ENCODE measurements at places on chromosomes 16 and 17.
A peak's percentile ranks its signal among the peaks of the same experiment; 100 is the strongest.

GRCh38 chr16:82456683-82457082 is 170.1 kb upstream of the CDH13 start:
- peak; percentile 27 for DNase-seq

DNA sequence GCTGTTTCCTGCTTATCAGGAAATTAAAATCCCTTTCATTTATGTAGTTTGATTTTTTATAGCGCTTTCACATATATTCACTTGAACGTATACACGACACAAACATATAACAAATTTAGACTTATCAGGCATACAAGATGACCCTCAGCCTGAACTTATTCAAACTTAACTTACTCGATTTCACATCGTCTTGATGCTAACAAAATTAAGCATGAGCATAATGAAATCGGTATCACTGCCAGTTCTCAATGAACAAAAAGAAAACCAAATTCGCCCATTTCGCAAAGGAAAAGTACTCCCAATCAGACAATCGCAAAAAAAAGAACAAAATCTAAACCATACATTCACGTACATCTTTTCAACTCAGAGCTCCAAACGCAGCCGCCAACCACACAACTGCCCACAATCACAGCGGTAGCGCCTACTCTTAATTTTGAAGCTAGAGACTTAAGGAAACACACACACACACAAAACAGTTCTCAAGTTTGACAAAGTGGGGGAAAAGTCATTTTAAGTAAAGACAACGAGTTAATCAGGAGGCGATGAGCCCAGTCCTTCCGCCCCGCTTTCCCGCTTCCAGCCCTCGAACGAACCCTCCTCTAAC is 1.1 kb downstream of the GJC1 start:
- DNase-seq = no peak

GRCh38 chr16:11340710-11341109 is 4.5 kb upstream of the RMI2 start:
- DNase-seq = no peak

GRCh38 chr17:696369-696768 is 18.3 kb downstream of the VPS53 start:
- DNase-seq = no peak

- DNase-seq = no peak
Observed at GRCh38 chr16:24308200-24308599, 52.1 kb downstream of the CACNG3 start.

DNA sequence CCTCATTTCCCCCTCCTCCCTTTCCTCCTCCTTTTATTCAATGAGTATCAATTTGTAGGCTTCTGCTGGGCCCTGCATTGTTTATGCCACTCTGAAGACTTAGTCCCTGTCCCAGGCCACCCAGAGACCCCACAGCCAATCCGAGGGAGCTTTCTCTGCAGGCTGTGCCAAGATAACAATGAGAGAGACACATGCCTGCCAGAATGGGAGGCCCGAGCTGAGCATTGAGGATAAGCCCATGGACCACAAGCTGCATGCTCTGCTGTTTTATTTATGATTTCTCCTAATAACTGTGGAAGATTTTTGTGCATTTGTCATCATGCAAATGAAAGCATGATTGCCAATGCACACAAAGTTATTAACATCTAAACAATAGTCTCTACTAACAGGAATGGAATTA is 3.0 kb downstream of the RCVRN start:
- DNase-seq = no peak

- no peak for DNase-seq
Observed at GRCh38 chr16:20931066-20931600, 30.6 kb downstream of the LYRM1 start.

- DNase-seq = no peak
Observed at GRCh38 chr16:23788685-23789084, 33.9 kb downstream of the CHP2 start.

DNA sequence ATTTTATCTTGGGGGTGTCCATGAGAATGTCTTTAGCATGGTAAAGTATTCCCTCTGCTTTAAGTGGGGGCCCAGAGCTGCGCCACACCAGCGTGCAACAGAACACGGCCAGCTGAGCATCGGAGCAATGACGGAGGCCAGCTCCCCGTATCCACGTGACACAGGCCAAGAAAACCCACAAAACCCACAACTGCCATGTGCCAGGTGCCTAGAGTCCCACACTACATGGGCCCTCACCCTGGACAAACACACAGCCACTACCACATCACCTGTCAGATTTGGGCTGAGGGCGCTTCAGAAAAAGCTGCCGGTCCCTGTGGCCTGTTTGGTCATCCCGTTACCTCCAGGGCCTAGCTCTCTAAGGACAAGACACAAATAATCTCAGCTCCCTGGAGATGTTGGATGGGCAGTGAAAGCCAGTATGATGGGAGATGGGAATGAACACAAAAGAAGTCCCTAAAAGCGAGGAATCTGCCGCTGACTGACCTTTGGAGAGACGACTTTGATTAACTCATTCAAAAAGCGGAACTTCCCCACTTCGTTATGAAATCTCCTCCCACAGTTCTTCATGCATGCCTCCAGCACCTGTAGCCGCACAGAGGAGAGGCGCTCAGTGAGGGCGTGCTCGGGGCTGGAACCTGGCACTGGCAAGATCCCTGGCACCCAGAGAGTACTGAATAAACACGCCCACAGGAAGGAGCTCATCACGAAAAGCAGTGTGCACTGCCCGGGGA is 17.1 kb downstream of the GGA3 start:
- peak; percentile 57 for DNase-seq

DNA sequence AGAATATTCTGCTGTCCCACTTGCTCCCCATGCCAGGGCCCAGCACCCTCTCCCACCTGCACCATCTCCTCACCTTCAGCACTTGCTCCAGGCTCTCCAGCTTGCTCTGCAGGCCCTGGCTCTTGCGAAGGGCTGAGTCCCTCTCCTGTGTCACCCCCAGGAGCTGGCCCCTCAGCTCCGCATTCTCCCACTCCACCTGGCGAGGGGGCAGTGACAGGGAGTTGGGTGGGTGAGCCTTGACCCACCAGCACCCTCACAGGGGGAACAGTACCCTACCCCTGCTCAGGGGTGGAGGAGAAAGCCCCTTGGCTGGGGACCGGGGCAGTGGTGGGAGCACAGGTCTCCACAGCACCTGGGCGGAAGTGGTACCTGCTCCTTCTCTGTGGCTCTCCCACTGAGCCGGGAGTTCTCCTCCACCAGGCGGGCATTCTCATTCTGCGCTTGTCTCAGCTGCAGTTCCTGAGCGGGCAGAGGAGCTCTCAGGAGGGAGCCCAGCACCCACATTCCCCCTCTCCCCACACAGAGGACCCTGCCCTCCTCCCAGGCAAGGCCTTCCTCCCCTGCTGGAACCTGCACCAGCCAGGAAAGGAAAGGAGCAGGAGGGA is 5.9 kb downstream of the TSPOAP1 start:
- DNase-seq = peak; percentile 15

DNA sequence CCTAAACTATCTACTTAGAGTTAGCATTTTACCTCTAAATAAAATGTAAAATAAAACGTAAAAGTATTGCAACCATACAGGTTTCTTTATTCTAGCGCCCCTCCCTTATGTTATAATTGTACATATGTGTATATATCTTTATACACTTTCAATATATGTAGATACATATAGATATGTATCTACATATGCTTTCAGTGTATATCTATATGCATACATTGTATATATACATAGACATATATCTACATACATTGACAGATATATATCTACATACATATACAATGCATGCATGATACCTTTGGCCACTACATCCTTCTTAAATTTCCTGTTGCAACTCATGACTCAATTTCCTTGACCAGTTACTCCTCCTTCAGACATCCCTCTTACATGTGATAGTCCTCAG is 16.7 kb downstream of the BPTF start:
- no peak for DNase-seq

GRCh38 chr16:67872631-67873434 is at the start of gene EDC4:
Gene EDC4 (plus strand): TSS chr16:67873052. CDS start chr16:67873262, 210 bp downstream.
- DNase-seq = peak; percentile 97

- no peak for DNase-seq
Observed at GRCh38 chr17:39036009-39036408, 68.8 kb upstream of the FBXO47 start.

DNA sequence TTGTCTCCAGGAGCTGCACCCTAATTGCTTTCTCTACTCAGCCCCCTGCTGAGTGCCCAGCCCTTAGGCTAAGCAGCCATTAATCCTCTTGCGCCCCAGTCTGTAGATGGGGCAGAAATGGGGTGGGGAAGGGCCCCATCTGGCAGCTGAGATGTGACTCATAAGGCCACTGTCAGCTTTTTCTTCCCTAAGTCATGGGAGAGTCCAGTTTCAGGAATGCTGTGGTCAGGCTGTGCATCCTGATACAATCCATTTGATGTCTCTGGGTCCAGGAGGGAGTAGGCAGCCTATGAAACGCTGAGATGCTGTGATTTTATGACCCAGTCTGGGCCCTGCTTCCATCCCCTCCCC is 12.3 kb downstream of the PLXDC1 start:
- DNase-seq = no peak

DNA sequence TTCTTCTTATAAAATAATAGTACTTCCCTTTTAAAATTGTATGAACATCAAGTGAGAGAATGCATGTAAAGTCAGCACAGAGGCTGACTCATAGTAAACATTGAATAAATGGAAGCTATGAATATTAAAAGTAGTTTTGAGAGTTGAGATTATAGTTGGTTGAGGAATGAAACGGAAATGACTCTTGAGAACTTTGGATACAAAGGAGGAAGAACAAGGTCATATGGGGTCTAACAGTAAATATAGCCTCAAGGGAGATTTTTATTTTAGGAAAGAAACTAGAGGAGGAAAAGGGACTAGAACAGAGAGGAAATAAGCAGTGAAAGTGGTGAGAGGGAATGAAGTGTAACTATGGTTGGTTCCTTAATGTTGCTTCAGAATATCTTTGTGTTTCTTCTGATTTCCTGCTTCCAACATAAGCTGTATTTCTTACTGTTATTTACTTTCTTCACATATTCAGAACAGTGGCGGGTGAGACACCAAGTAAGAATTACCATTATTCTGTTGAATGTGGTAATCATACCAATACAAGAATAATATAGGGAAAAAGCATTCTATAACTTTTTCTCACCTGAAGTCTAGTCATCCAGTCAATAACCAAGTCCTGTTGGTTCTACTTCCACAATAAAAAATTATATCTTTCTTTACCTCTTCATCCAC is 165.1 kb downstream of the CHD9 start:
- DNase-seq = no peak

GRCh38 chr17:70365091-70365583 is 195.8 kb downstream of the KCNJ2 start:
- no peak for DNase-seq

- no peak for DNase-seq
Observed at GRCh38 chr17:79552405-79552804, 58.4 kb downstream of the RBFOX3 start.

- DNase-seq = no peak
Observed at GRCh38 chr16:9107025-9107970, 15.9 kb downstream of the HAPSTR1 start.

DNA sequence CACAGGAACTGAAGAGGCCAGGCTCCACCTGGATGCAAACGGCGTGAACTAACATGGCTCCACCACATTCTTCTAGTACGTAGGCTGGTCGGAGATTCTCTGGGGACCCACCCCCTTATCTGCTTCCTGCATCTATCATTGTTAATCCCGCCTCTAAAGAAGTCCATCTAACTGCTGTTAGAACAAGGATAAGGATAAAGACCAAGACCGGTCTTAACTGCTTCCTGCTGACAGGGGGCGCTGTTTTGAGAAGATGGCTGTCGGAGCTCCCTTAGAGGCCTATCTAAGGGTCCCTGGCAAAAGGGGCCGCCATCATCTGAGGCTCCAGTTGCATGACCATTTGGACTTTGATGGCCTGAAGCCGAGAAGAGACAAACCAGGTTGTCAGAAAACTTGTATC is 25.8 kb upstream of the TNFSF12 start:
- no peak for DNase-seq

- no peak for DNase-seq
Observed at GRCh38 chr16:4888428-4889135, 41.3 kb downstream of the UBN1 start.

- no peak for DNase-seq
Observed at GRCh38 chr16:88784074-88784855, 755 bp downstream of the PIEZO1 start.

GRCh38 chr17:42016411-42016831 is 818 bp downstream of the DNAJC7 start:
- no peak for DNase-seq

- DNase-seq = no peak
Observed at GRCh38 chr17:21125862-21126261, 902 bp upstream of the DHRS7B start.

GRCh38 chr17:46157443-46158062 is 35.7 kb downstream of the KANSL1 start:
- DNase-seq = no peak

DNA sequence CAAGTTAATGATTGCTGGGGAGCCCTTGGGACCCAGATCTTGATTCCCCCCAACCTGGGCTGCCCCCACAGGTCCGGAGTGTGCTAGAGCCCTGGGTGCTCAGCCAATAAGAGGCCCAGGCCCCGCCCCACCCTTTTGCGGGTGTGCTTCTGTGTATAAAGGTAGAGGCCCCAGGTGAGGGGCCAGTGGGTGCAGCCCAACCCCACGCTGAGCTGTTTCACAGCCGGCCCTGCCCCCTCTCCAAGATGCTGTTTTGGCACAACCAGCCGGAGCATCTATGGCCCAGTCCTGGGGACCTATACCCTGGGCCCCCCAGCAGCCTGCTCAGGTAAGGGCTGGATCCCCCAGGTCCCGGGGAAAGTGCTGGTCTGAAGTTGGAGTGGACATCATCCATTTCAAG is 11.8 kb upstream of the STAC2 start:
- no peak for DNase-seq

GRCh38 chr17:41652461-41652970 is 28.1 kb upstream of the KRT17 start:
- DNase-seq = no peak

- DNase-seq = peak; percentile 89
Observed at GRCh38 chr16:89093602-89094251, at the start of gene ACSF3. Gene ACSF3 (plus strand): TSS chr16:89093852. CDS start chr16:89100682, 6,830 bp downstream.

- DNase-seq = peak; percentile 13
Observed at GRCh38 chr16:50297301-50298074, 31.1 kb downstream of the ADCY7 start.

DNA sequence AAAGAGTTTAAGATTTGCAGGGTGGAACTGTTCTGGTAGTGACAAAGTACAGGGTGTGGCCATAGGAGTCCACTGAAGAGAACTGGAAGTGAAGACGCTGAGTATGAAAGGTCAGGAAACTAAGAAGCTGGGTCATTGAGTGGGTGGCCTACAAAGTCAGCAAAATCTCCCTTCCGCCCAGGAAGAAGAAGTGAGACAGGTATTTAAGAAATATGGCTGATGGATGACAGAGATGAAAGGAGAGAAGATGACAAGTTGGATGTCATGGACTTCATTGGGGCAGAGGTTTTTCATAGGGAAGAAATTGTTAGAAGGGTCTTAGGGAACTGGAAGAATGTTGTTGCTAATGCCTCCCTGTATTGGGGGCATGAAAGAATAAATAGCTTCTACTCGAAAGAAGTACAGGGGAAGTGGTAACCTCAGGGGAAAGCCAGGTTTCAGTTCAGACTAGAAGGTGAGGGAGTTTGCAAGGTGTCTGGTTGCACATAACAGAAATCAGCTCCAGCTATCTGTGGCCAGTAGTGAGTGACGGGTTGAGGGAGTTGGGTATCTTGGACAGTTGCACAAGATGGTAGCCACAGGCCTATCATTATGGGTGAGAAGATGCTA is 33.6 kb upstream of the MED13 start:
- DNase-seq = peak; percentile 48

GRCh38 chr17:4017377-4017776 is 53.1 kb upstream of the ATP2A3 start:
- DNase-seq = no peak
